ENCODE measurements at places on chromosomes 7 and 10.

- DNase-seq: no peak
Observed at GRCh38 chr10:15898046-15898445, 37.7 kb upstream of the MINDY3 start.

DNA sequence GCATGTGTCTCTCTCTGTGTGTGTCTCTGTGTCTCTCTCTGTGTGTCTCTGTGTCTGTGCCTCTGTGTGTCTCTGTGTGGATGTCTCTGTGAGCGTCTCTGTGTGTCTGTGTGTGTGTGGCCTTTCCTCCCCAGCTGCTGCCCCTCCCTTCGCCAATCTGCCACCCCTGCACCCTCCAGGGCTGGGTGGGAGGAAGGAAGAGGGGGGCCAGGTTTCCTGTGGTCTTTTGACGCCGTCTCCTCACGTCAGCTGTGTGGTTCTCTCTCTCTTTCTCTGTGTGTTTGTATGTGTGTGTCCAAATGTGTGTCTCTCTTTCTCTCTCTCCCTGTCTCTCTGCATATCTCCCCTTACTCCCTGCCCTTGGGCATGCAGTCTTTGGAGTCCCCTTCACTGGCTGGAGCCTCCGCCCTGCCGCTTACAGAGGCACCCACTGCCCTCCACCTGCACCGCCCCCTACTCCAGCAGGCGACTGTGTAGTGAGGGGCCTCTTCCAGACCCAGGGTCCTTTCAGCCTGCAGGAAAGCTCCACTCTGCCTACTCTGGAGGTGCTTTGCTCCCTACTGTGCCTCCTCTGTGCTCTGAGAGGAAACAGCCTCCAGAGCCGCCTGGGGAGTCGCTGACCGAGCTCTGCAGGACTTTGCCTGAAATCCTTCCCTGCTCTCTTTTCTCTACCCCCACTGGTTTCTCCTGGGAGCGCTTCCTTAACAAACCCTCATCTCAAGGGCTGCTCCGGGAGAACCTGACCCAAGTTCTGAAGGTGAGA, 44.2 kb upstream of the C10orf71 start:
- no peak for DNase-seq

DNA sequence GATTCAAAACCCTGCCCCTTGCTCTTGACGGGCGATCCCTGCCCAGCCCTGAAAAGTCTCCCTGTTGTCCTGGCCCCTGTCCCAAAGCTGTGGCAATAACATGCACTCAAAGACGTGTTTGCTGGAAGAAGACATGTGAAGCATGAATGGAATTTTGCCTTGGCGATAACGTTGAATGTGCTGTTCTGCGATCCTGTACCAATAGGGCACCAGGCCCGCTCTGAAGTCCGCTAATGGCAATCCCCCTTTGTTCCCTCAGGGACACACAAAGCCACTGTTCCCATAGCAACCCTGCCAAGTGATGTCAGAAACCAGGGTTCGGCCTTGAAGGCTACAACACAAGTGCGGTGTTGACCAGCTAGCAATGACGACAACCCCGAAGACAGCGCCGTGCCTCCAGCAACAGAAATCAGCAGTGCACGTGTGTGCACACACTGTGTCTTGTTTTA, 284.6 kb downstream of the KLF6 start:
- DNase-seq: no peak

- no peak for DNase-seq
Observed at GRCh38 chr7:34364130-34364529, 293.9 kb upstream of the NPSR1 start.

DNA sequence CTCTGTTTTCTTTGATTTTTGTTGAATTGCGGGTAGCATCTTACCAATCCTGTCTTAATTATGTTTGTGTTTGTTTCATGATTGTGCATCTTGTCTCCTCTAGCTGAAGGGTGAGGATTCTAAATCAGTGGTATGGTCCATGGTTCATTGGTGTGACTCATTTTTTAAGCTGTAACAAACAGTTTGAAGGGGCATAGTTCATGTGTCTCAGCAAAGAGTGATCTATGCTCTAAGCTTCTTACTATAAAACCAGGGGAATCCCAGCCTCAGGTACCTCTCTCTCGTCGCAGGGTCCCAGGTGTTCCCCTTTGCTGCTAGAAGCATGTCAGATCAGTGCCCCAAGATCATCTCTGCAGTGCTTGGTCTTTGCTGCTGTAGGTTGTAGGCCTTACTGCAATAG, 100.1 kb downstream of the OTUD1 start:
- DNase-seq: no peak

DNA sequence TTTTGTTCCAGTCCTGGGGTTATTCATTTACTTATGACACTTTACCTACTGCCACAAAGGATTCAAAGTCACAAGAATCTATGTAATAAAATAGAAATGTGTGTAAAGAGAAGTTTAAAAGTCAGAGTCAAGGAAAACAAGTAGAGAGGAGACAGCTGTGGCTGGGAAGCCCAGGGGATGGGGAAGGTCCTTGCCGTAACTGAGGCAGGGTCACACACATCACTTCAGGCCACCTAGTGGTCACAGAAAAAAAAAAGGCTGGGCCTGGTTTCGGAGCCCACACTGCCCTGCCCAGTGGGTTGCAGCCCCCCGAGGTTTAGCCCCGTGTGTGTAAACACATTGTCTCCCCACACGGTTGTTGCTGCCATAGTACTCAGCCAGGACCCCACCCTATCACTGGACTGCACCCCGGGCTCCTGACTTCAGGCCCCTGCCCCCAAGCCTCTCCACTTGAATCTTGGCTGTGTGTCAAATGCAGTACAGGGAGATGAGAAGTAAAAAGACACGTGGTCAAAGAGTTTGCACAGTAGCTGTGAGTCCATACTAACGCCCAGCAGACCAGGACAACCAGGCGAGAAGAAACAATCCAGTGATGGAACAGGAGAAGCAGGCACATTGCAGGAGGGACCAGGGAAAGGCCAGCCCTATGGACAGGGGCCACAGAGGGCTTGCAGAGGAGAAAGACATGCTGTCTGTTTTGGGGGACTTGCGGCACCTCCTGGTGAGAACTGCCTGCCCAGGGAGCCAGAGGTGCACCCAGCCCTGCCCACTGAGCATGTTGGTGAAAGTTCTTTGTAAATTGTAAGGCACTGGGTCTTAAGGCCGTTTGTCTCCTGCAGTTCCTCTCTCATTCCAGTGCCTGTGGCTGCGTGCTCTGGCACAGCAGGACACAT, 91.4 kb upstream of the MACROH2A2 start:
- no peak for DNase-seq

- peak; percentile 55 for DNase-seq
Observed at GRCh38 chr10:71068861-71069271, 143.5 kb upstream of the UNC5B start.

GRCh38 chr7:20661884-20662283, 46.4 kb downstream of the ABCB5 start:
- DNase-seq: no peak

GRCh38 chr7:8109196-8110022, 140.8 kb downstream of the GLCCI1 start:
- DNase-seq: peak; percentile 9

- peak; percentile 96 for DNase-seq
Observed at GRCh38 chr7:66075590-66076461, at the start of gene ASL. ASL (plus strand) TSS chr7:66075819; CDS start chr7:66076082, 263 bp downstream.
